ENCODE measurements at places on chromosomes 5 and 9.
A peak's percentile ranks its signal among the peaks of the same experiment; 100 is the strongest.

DNA sequence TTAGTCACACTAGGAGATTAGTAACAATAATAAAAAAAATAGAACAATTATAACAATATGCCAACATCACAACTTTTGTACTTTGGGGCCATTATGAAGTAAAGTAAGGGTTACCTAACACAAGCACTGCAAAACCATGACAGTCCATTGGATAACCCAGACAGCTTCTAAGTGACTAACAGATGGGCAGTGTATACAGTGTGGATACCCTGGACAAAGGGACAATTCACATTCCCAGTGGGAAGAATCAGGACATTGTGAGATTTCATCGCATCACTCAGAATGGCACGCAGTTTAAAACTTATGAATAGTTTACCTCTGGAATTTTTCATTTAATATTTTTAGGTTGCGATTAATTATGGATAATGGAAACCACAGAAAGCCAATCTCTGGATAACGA is 45.6 kb upstream of the JADE2 start:
- no peak for DNase-seq

DNA sequence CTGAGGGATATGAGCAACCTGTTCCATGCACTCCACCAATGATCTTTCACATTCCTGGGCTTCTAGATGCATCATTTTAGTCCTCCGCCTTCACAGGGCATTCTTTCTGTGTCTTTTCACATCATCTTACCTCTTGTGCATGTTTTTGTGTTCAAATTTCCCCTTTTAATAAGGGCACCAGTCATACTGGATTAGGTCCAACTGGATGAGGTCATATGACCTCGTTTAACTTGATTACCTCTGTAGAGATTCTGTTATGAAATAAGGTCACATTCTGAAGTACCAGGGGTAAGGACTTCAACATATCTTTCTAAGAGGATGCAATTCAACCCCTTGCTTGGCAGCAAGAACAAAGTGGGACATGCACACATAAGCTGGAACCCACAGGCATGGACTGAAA is 335.3 kb upstream of the TLE4 start:
- DNase-seq = no peak

GRCh38 chr9:112544477-112544876 is 57.9 kb downstream of the KIAA1958 start:
- DNase-seq = no peak

DNA sequence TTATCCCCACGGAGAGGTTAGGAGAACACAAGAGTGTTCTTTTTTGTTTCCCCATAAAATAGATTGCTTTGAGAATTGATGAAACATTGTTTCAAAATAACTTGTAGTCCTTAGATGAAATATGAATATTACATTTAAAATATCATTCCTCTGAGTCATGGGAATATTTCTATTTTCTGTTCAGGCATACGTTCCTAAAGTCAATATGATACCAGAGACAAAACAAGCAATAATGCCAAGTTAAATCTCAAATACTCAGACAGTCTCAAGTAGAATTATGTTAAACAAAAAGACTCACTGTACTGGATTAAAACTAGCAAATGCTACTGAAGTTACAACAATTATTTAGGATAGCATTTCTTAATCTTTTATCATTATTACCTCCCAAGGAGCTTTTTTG is 111.7 kb upstream of the C6 start:
- DNase-seq = no peak

DNA sequence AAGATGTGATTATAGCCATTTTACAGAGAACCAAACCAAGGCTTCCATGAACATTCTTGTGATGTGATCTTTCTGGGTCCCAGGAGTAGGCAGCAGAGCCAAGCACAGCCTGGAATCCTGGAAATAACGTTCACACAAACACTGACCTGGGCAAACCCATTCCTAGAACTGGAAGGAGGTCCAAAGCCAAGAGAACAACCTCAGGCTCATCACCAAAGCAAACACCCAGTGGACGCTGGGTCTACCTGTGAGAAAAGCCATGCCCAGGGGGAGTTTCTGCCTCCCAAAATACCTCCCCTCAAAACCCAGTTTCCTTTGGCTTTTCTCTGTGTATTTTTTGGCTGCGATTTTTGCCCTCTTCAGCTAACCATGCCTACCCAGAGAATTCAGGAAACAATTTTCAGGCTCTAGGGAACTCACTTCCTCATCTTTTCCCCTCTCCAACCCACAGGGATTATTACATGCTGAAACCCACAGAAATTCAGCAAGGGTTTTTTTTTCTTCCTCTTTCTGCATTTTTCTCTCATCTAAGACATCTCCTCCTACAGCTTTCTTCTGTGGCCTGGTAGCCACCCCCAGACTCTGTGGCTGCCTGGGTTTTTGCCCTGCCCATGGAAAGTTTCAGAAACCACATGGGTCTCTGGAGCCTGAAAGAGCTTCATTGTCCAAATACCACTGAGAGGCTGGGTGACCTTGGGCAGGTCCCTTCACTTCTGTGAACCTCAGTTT is 75.0 kb downstream of the TNC start:
- DNase-seq = no peak

- no peak for DNase-seq
Observed at GRCh38 chr5:128466980-128467379, 71.1 kb downstream of the FBN2 start.

GRCh38 chr9:134785325-134786108 is 95.1 kb upstream of the FCN2 start:
- no peak for DNase-seq

DNA sequence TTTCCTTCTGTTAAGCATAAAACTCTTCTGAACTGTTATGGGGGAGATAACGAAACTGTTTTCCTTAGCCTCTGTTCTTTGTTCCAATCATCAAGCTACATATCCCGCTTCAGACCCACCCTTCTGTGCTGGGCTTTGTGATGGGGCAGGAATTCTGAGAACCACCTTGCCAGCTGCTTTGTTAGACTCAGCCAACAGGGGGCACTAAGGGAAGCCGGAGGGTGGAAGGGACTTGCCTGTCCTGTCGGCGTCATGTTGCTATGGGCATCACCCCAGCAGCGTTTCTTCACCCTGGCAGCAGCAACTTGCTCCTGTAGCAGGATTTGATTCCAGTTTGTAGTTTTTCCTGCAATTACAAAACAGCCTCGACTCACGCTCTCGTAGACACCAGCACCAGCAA is 169.1 kb downstream of the CAAP1 start:
- peak; percentile 58 for DNase-seq

- peak; percentile 7 for DNase-seq
Observed at GRCh38 chr5:83077662-83078261, 415 bp downstream of the XRCC4 start.

DNA sequence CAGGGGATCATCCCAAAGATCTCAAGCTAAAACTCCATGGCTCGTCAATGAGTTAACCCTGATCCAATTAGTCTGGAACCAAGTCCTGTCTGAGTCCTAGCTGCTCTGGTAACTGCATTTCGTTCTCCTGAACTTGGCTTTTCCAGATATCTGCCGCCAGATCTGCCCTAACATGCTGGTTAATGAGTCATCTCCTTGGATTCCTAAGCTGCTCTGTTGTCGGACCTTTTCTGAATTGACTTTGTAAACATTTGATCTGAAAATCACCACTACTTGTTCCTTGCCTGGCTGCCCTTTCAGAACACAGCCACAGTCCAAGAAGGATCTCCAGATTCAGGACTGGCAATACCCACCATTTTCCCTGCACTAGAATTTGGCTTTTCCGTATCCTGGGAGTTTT is 473.0 kb downstream of the ZSWIM6 start:
- peak; percentile 83 for DNase-seq

GRCh38 chr9:15361737-15362136 is 54.7 kb upstream of the TTC39B start:
- DNase-seq = no peak

GRCh38 chr9:135065151-135065550 is 22.3 kb upstream of the OLFM1 start:
- DNase-seq = no peak

- DNase-seq = peak; percentile 11
Observed at GRCh38 chr9:4489919-4490704, at the start of gene SLC1A1. Gene SLC1A1, plus strand, starts transcription at chr9:4490468. Its CDS starts 212 bp downstream, at chr9:4490680.

- peak; percentile 51 for DNase-seq
Observed at GRCh38 chr5:151234476-151235238, 10.8 kb upstream of the CCDC69 start.

DNA sequence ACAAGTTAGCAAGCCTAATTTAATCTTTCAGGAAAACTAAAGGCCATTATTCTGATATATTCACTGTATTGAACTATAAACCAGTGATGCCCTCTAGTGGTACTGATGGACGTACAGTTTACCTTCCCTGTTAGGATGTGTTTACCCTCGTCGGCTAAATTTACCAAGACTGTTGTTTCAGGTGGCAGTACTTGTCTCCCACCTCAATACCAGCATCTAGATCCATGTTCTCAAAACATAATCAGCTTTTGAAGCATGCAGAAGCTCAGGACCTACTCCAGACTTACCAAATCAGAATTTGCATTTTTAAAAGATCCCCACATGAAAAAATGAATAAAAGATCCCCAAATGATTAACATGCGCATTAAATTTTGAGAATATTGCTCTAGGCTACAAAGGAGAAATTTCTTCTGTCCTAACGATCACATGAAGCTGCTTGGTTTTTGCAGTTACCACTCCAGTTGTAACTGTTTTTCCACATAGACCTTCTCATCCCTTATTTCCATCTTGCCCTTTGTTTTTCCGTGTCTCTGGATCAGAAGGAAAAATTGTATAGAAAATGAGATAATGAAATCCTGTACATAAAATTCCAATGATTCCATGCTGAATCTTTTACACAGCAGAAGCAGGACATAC is 3.2 kb upstream of the BAAT start:
- peak; percentile 35 for DNase-seq

Measured in H4 (cell line).